Skeletal muscle cell (primary cell): ENCODE measurements at places on chromosomes 1 and 21.

GRCh38 chr1:16229976-16230740 lies 6.8 kb downstream of the CPLANE2 start:
- DNase-seq: no peak

DNA sequence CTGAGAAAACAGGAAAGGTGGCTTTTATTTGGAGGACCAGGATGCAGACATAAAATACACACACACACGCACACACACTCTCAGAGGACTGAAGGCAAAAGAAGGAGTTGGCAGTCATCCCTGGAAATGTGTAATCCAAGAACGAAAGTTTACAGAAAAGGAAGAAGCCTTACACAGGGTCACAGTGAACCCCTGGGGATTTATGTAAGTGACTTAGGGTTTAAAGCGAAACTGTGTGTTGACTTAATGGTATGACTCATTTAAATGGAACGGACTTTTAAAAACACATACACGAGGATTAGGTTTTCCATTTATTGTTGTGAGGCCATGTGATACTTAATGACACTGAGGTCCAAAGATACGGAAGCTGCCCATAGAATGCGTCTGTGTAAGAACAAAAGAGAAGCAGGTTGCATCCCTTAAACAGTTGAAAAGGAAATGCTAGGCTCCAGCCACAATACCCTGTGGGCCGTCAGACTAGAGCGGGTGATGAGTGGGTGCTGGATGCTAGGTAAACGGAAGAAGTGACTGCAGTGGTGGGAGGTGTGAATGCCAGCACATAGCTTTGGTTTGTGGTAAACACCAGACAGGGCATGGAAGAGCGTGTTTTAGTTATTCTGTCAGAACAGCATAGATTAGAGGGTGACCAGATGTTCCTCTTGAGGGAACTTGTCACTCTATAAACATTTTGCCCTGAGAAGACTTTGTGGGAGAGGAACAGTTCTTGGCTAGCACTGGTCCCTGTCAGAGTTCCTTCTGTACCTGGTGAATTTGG lies 21.6 kb upstream of the BCL10 start:
- DNase-seq: peak; percentile 99

GRCh38 chr1:28915031-28915895 lies 894 bp downstream of the EPB41 start:
- no peak for DNase-seq

GRCh38 chr1:117209094-117209493 lies 1.6 kb downstream of the VTCN1 start:
- no peak for DNase-seq

GRCh38 chr1:54567961-54568360 lies 19.9 kb downstream of the ACOT11 start:
- no peak for DNase-seq

GRCh38 chr1:95509989-95510388 lies 276.0 kb downstream of the RWDD3 start:
- DNase-seq: no peak

DNA sequence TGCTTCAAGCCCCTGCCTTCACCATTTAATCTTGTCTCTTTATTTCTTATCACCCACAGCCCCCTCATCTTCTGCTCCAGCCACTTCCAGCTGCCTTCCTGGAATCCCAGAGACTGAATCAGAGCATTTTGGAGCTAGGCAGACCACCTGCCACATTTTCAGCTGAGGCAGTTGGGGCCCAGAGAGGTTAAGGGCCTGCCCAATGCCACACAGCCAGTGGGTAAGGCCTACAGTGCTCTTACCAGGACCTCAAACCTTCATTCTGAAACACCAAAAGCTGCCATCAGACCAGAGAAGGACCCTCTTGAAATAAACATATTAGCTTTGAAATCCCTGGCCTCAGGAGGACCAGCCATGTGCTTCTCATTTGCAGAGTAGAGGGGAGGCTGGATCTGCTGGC lies 17.6 kb upstream of the SLC6A17 start:
- no peak for DNase-seq

DNA sequence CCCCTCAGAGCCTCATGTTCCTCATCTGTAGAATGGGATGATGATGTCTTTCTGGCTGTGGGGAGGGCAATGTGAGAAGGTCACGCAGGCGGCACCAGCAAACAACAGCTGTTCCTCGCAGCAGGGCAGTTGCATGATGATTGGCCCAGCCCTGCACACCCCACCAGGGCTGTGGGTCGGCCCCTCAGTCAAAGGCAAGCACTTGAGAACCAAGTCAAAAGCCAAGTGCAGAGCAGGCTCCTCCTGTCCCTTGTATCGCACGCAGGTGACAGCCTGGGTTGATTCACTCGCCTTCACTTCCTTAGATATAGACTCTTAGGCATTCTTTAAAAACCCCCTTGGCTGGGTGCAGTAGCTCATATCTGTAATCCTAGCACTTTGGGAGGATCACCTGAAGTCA lies 191.9 kb upstream of the C1orf174 start:
- DNase-seq: no peak
